ENCODE measurements at places on chromosomes 16 and 17.
A peak's percentile ranks its signal among the peaks of the same experiment; 100 is the strongest.

DNA sequence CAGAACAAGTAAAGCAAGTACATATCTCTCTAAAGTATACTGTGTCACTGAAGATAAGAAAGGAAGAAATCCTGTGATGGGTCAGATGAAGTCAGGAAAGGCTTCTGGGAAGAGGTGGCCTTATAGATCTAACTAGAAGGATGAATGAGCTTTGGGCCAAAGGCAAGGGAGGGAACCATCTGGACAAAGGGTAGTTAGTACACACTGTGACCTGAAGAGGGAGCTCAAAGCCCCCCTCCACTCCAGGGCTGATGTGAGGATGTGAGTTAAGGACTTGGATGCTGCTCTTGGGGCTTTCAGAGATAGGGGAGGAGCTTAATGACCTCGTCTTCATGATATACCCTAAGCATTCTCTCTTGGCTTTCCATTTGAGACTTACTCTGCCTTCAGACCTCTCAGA lies 185.3 kb upstream of the CACNG3 start:
- DNase-seq = no peak

GRCh38 chr17:16521070-16521727 lies 29.2 kb upstream of the LRRC75A start:
- peak; percentile 23 for DNase-seq

GRCh38 chr17:31596382-31597323 lies 205.2 kb downstream of the RAB11FIP4 start:
- DNase-seq = no peak

GRCh38 chr17:10674704-10675103 lies 17.6 kb upstream of the MYH3 start:
- DNase-seq = no peak

DNA sequence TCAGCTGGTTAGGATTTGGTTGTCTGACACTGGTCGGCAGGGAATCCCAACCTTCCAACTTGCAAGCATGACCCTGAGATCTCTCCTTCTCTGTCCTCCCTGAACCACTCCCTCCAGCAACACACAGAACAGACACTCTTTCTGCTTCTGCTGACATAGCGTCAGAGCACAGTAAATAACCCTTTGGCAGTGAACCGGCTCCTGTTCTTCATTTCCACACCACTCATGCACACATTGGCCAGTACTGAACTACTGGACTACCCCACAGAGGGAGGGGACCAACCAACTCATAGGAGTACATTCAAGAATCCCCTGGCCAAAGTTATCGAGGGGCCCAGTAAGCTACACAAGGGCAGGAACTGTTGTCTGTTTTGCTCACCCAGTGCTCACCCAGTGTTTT lies 138.2 kb downstream of the ZNF423 start:
- no peak for DNase-seq

- DNase-seq = no peak
Observed at GRCh38 chr16:15990902-15991301, 41.5 kb downstream of the ABCC1 start.

DNA sequence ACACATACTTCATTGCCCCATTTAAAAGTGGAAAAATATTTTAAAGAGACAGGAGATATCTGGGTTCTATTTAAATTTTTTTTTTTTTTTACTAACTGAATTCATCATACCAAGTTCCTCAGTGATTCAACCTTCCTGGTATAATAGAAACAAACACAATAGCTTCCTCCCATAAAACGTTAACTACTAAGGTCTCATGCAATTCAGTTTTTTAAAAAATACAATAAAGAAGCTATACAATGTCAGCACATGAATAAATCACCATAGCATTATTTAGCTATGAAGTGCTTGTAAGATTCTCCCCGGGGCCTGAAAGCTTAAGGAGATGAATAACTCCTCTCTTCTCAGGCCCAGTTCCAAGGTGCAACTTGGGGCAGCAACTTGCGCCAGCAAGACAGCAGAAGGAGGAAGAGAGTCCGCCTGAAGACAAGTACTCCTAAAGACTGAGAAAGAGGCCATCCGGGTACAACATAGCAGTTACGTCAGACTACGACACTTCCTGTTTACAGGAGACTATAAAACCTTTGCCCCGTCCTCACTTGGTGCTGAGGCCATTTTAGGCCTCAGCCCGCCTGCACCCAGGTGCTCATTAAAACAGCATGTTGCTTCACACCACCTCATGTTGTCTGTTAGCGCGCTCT lies 81.5 kb downstream of the MYO1D start:
- no peak for DNase-seq

DNA sequence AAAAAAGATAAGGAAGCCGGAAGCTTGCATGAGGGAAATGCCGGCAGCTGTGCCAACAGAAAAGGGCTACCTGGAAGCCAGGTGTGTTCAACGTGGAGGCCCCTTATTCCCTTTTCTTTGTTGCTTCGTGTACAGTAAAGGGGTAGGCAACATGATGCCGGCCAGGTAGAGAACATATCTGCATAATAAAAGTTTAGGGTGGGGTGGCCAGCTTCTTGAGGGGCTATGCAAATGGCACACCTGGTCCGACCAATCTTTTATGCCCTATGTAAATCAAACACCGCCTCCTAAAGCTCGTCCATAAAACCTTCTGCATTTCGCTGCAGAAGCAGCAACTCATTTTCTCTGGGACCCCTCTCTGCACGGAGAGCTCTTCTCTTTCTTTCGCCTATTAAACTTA lies 911.6 kb downstream of the KCNJ2 start:
- DNase-seq = no peak

DNA sequence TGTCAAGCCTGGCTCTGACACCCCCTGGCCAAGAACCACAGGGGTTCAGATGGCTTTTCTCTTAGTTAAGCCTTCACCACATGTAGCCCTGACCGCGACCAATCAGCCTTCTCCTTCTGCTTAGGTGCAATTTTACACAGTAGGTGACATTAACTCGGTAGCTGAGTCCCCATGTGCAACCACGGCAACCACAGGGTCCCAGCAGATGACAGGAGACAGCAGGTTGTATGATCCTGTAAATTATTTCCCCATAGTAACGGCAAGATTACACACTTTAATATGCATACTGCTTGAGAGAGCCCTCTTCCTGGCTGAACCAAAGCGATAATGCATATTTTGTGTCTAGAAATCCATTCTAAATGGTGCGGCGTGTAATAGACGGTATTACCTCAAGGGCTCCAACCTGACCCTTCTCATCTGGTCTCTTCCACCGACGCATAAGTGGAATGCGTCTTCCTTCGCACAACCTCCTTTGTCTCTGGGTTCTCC lies 458.7 kb upstream of the ZFHX3 start:
- no peak for DNase-seq

DNA sequence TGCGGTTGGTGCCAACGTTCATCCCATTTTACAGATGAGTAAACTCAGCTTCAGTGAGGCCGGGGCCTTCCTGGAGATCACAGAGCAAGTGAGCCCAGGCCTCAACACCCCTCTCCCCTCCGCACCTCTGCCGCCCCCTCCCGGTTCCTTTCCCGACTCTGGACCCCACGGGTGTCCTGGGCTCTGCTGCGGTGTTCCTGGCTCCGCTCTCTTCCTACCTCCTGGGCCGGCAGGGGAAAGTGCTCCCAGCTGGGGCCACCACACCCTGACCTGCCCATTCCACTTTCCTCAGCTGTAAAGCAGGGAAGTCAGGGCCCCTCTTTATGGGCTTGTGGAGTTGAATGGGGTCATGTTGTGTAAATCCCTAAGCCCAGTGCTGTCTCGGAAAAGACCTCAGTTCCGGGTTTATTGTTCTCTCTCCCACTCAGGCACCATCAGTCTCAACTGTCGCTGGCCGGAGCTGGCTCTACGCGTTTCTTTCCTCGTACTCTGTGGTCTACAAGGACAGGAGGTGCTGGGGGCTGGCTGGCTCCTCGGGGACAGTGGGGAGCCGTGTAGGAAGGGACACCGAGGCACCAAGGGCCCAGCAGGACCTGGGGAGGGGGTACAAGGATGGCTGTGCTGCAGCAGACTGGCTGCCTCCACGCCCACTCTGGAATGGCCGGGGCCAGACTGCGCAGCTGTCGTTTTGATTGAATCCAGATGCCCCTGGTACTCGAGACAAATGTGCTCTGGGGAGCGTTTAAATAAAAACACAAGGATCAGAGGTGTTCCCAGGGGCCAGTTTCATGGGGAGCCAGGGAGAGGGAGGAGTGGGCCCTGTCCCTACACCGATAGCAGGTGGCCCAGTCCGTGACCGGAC lies 21.7 kb upstream of the ACSF3 start:
- DNase-seq = no peak

DNA sequence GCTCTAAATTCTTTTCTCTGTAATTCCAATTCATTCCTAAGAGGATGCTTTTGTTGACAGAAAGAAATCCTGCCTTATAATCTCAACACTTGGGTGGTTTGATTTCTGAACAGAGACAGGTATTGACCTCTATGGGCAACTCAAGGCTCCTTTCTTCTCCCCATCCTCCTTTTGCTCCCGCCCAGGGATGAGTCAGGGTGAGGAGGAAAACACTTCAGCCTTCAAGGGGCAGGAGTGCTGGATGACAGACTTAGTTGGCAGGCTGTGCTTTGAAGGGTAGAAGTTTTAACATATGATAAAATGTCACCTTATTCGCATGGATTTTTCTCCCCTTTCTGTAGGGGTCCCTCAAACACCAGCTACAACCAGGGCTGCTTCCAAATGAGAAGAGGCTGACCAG lies 16.7 kb upstream of the TOM1L1 start:
- no peak for DNase-seq

DNA sequence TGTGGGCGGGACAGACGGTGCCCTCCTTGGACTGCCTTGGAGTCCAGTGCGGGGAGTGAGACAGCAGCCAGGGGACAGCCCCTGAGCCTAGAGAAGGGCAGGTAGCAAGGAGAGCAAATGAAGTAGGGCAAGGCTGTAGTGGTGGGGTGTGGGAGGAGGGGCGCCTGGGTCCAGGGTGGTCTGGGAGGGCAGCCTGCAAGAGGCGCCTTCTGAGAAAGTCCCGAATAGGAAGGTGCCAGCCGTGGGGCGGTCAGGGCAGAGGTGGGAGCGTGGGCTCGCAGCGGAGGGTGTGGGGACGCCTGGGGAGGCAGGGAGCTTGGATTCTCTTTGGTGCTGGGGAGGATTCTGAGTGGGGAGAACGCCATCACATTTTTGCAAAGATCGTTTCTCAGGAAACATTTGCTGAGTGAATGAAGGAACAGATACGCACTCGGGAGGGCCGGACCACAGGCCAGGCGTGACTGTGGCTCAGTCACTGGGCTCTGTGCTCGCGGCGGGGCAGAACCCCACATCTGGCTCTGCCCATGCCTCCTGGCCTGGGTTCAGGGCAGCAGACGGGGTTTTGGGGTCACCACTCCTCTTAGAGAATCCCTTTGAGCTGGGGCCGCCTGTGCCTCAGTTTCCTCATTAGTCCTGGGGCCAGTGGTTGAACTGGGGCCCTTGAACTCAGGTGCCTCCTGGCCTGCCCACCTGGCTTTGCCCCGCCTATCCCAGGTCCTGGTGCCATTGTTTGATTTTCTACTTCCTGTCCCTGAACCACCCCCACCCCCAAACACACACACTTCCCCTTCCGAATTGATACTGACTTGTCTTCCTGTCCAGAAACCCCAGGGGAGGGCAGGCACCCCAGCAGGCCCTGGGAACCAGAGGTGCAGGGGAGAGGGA lies 4.2 kb downstream of the SNN start:
- DNase-seq = no peak

- no peak for DNase-seq
Observed at GRCh38 chr17:78027121-78027520, 68.6 kb downstream of the TNRC6C start.

DNA sequence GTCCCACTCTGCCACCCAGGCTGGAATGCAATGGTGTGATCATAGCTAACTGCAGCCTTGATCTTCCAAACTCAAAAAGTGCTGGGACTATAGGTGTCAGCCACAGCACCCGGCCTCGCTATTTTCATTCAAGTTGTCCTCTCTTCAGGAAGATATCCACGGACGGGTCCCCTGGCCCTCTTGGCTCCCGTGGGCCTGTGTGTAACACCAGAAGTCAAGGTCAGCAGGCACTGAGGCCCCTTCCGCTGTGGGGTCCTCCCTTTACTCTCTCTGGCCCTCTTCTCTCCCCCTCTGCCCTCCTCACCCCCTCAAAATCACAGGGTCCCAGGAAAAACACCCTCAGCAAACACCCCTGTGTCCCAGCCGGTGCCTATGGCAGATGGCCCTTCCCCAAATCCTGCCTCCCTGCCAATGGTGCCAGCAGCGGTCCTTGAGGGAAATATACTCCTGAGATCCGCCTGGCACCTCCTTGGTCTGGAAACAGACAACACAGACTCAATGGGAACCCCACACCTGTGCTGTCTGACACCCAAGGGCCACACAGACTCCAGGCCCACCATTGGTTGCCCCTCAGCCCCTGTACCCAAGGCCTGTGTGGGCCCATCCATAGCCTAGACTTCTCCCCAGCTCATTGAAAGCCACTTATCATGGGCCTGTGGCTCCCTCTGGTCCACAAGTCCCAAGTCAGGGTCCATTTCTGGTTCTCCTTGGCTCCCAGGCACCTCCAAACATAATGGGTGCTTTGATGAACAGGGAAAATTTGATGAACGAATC lies 221.5 kb downstream of the ZNF423 start:
- no peak for DNase-seq

- DNase-seq = no peak
Observed at GRCh38 chr17:40317345-40317873, 8.4 kb downstream of the RARA start.

DNA sequence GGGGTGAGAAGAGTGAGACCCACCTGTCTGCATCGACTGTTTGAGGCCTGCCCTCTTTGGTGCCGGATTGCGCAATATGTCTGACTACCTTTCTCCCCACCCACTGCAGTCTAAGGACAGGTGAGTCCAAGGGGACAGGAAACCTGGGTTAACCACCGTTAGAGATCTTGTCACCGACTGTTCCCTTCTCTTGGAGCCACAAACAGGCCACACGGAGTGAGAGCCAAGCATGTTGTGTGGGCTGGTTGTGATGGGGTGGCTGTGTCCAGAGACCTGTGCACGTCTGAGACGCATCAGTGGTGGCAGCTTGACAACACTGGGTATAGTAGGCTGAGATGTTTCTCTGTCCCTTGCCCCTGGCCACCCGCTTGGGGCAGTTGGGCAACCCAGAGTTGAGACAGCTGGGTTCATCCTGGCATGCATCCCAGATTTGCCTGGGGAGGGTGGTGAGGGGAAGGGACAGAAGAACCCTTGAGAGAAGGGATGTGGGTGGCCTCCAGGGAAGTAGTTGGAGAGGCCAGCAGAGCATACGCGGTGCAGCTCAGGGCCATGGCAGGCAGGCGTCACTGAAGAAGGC lies 21.4 kb downstream of the MPRIP start:
- no peak for DNase-seq

DNA sequence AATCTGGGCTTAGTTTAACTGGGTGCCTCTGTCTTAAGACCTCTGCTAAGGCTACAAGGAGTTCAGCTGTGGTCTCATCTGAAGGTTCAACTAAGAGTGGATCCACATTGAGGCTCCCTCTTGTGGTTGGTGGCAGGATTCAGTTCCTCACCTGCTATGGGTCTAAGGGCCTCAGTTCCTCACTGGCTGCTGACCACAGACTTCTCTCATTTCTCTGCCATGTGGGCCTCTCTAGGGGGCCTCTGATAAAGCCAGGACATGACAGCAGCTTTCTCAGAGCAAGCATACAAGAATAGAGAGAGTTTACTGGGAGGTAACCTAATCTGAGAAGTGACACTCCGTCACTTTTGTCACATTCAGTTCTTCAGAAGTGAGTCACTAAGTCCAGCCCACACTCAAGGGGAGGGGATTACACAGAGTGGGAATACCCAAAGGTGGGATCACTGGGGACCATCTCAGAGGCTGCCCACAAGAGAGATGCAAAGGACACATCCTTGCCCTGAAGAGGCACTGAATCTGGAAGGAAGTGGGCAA lies 19.2 kb upstream of the ABAT start:
- no peak for DNase-seq

GRCh38 chr16:674968-675883 lies at the start of gene RHBDL1:
TSS of gene RHBDL1 (plus strand) at chr16:675671. CDS start at chr16:675791, 120 bp downstream.
- no peak for DNase-seq
